Epithelial cell of esophagus (primary cell): ENCODE measurements at places on chromosomes 3 and 15.
A peak's percentile ranks its signal among the peaks of the same experiment; 100 is the strongest.

- no peak for DNase-seq
Measured at GRCh38 chr3:157051055-157051454, 108.9 kb downstream of the CCNL1 start.

DNA sequence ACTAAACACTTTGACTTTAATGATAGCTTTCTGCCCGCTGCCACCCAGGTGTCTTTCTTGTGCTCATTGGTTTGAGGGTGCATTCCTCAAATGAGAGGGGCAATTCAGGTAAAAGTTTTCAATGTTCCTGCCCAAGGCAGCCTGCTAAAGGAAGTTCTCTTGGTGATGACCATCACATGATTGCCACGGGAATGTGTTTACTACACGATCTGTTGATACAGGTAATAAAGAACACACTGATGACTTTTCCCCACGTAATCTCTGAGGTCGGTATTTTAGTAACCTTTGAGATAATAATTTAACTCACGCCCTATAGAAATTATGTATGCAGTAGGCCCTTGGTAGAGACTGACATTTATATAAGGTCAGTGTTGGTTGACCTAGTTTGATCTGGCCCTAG, 39.3 kb downstream of the FNDC3B start:
- DNase-seq = no peak

- DNase-seq = no peak
Measured at GRCh38 chr15:98405013-98405412, 243.3 kb upstream of the IGF1R start.

DNA sequence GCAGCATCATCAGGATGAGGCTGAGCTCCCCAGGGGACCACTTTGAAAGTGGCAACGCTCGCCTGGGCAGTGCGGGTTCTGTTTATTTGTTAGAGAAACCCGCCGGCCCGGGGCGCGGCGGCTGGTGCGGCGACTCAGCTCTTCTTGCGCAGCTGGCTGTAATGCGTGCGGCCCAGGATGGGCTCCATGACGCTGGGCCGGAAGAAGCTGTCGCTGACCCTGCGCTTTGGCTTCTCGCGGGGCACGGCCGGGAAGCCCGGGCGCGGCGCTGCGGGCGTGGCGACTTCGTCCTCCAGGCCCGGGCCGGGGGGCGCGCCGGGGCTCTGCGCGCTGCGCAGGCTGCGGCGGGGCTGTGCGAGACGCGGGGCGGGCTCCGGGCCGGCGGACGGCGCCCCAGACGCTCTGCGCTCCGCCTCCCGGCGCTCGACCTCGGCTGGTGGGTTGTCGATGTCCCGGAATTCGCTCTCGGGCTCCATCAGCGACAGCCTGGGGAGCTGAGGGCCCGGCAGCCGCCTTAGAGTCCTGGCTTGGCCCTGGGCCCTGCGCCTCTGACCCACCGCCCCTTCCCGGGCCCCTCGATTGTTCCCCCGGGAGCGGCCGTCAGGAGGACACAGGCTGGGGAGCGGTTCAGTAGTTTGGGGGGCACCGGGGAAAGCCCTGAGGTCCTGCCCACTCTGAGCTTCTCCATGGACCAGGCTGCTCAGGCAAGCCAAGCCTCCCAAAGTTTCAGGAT, 10.3 kb upstream of the KIF7 start:
- DNase-seq = peak; percentile 41

DNA sequence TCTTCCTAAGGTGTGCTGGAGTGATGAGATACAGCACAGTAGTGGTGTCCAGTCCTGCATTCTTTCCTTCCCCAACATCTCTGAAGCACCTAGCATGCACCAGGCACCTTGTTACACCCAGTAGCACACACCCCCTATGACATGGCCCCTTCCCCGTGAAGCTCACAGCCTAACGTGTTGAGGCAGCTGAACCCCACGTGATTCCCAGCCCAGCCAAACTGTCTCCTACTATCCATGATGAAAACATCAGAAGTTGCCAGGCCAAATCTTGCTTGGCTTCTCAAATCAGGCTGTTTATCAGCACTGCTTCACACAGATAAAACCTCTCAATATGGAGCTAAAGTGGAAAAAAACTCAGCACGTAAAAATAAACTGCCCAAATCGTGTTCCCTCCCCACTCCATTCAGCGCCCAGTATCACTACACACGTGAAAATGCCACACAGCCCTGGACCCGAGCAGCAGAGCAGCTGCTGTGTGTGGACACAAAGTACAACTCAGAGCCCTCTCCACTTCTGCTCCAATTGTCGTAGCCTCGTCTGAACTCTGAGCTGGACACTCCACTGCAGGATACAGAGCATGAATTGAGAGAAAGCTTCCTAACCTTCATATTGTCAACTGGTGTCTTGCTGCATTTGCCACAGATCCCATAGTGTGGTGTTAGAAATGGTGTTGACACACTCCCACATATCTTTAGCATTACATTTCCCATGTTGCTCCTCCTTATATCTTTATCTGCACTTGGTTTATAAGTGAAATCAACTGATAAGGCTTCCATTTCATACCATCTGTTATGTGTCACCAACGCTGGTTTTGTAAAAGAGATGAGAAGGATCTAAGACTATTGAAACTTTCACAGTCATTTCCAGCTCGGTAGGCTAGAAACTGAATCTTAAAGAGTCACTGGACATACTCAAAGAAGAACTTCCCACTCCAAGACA, 279.8 kb downstream of the RORA start:
- no peak for DNase-seq
